ENCODE measurements at places on chromosomes 5 and 9.

- no peak for DNase-seq
Measured at GRCh38 chr5:18712936-18713485, 1078.8 kb downstream of the TAF11L14 start.

GRCh38 chr5:72830362-72830761 lies 13.9 kb downstream of the TNPO1 start:
- DNase-seq, result no peak

GRCh38 chr5:106086352-106086751 lies 1584.4 kb downstream of the EFNA5 start:
- no peak for DNase-seq

DNA sequence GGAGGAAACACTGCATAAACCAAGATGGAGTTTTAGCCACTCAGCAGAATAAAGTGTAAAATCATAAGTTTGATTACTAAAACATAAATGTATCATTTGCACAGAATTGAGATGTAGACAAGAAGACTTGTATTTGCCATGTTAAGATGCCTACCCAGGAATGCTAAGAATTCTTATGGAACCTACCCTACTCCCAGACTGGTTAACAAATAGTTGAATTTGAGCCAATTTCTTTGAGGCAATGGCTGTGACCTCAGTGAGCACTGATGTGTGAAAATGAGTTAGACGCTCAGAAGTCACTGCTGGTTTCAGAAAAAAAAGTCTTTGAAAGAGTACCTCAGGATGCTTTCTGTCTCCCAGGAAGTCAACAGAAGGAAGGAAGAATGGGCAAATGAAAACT lies 95.6 kb downstream of the ESM1 start:
- no peak for DNase-seq

DNA sequence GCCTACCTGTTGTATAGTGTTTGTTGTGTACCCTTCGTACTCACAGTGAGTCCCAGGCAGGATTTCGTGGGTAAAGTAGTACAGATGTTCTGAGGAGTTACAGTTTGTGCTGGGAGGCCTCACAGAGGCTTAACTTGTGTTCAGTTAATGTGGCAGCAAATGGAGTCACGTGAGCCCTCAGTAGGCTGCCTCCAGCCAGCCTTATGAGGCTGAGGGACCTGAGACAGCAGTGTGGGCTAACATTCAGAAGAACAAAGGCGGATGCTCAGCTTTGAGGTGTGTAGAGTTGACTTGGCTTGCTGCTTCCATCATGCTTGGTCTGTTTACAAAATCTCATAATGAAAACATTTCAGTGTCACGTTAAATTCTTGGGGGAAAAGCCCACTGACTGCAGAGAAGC lies 118.1 kb downstream of the TRIO start:
- DNase-seq, result no peak

DNA sequence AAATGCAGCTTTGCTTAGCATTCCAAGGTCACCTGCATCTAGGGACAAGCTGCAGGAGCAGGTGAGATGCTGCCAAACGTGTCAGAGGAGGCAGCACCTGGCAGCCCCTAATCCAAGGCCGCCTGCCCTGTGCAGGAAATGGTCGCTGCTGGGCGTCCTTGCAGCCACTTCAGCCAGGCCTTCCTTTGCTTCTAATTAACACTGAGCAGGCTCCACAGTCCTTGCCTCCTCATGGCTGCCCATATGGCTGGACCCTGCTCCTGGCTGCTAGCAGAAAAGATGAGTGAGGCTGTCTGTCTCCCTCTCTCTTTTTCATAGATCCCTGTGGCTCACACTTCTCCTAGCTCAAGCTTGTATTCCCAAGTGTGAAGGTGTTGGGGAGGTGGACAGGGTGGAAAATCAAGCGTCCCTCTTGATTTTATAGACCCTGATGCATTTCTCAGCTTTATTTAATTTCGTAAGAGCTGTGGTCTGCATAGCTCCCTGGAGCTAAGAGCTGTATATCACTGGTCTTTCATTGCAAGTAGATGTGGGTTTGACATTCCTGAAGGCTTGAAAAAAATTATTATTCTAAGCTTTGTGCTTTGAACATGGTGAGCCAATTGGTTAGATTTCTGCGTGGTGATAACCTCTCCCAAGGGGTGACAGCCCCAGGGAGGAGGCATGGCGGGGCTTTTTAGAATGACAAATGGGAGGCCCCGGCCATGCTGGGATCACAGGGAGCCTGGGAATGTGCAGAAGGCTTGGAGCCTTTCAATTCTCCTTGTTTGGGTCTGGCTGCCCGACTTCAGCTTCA lies 193.8 kb downstream of the SLIT3 start:
- DNase-seq, result no peak

- no peak for DNase-seq
Measured at GRCh38 chr9:91234523-91234922, 127.2 kb downstream of the AUH start.

All from DMS153 (cell line).